ENCODE measurements at places on chromosomes 6 and 20.

GRCh38 chr20:20199361-20200160 lies 147.2 kb downstream of the CFAP61 start:
- DNase-seq: no peak

DNA sequence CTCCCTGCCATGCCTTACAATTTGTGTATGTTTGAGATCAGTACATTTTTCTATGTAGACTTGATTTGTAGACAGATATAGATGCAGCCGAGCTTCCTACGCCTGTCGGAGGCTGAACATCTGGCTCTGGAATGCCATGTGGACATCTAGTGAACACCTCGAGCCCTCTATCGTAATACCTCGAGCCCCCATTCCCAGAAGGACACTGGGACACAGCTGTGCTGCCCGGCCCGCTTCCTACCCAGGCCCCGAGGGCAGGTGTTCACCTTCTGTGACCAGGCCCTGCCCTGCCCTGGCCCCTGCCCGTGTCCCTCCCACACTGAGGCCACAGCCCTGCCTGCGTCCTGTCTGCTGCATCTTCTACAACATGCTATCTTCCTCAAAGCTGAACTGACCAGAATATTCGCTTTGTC lies 12.9 kb downstream of the RPS6KA2 start:
- no peak for DNase-seq

- DNase-seq: no peak
Observed at GRCh38 chr20:48759631-48760245, 68.1 kb downstream of the PREX1 start.

- no peak for DNase-seq
Observed at GRCh38 chr6:46053039-46053933, 37.6 kb upstream of the CLIC5 start.

GRCh38 chr6:159639721-159640120 lies 53.3 kb downstream of the SOD2 start:
- DNase-seq: no peak

DNA sequence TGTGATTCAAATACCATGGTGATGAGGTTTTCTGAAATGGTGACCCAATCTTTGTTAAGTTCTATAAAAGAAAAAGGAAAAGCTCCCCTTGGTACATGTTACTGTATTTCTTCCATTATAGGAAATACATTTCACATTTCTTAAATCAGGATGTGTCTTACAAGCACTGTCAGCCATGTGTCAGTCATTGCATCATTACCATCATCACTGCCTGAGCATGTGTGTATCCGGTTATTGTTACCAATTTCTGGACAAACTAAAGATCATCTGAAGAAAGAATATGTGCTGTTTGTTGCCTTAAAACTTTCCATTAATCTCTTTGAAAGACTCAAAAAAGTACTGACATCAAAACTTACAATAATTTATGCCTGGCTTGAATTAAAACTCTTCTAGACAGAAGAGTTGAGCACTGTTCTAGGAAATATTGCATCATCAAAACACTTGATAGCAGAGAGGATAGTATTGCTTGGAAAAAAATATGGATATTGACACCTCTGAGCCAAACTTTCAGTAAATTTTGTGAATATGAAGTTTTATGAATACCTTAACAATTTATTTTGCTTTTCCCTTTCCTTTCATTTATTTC lies 7.1 kb upstream of the TSPYL1 start:
- DNase-seq: no peak

All from mammary epithelial cell (primary cell).